ENCODE measurements at places on chromosomes 2 and 18.

DNA sequence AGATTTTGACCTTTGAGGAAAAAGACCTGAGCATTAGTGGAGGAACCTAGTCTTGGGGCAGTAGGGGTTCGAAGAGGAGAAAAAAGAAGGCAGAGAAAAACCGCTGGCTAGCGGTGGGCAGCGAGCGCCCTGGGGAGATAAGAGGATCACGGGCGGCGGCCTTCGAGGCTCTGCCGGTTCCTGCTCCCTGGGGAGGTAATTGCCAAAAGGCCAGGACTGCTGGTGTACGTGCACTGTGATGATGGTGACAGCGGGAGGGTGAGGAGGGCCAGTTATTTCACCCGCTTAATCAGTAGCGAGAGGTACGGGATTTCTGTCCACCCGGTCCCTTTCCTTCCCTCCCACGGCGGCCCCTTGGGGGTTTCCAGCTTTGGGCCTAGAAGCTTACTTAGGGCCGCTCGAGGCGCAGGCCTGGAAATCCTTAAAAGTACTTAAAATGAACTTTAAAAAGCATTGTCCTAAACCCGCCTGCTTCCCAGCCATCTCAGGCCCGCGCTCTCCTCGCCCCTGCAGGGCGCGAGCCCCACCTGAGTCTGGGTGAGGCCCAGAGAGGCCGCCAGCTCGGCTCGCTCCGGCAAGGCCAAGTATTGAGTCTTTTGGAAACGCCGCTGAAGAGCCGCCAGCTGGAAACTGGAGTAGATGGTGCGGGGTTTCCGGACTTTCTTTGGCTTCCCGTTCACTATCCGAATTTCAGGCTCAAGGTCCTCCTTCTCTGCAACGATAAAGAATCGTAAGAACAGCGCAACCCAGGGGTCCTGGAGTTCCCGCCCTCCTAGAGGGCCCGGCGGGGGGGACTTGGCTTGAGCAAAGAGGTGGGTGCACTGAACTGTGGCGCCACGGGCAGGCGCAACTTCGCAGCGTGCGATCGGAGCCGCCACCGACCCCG is 1.5 kb downstream of the DLX2 start:
- no peak for DNase-seq

GRCh38 chr2:148989882-148990493 is 48.5 kb upstream of the LYPD6B start:
- DNase-seq: peak; percentile 37

DNA sequence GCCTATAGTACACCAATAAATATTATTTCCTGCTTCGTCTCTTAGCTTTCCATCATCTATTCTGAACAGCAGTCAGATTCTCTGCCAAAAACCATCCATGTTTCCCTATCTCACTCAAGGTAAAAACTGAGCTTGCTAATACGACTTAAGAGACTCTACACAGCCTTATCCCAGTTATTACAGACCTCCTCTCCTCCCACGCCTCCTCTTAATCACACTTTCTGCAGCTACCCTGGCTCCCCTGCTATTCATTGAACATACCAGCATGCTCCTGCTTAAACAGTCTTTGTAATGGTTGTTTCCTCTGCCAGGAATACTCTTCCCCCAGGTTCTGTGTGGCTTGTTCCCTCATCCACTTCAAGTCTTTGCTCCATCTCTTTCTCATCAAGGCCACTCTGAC is 81.5 kb downstream of the PDE1A start:
- no peak for DNase-seq

DNA sequence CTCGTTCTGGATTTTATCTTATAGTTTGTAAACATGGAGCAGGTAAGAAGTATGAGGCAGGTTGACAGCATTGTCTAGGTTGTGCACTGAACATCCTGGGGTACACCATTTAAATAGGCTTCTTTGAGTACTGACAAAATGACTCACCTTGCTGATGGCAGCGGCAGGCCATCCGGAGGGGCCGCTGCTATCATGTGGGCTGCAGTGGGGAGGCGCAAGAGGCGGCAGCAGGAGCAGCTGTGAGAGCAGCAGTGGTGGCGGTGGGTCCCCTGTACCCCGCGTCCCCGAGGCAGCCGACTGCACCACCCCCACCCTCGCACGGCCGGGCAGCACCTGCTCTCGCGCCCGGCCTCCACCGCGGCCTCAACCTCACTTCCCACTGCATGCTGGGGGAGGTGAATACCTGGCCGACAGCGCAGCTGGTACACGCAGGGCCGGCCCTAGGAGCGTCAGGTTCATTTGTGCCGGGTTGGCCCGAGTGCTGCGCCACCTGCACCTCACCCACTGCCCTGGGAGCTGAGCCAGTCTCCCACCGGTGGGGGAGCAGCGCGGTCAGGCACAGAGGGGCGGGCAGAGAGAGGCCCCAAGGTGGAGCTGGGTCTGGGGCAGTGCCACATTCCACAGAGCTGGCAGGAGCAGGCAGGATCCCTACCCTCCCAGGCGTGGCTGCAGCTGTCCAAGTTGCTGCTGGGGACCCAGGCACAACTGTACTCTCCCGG is 154.5 kb upstream of the RBMS1 start:
- no peak for DNase-seq

- DNase-seq: no peak
Measured at GRCh38 chr2:190110131-190110530, 47.6 kb upstream of the MSTN start.

GRCh38 chr2:98416383-98417159 is 28.1 kb upstream of the INPP4A start:
- DNase-seq: no peak

GRCh38 chr2:237597196-237598145 is 6.9 kb upstream of the RAB17 start:
- no peak for DNase-seq

DNA sequence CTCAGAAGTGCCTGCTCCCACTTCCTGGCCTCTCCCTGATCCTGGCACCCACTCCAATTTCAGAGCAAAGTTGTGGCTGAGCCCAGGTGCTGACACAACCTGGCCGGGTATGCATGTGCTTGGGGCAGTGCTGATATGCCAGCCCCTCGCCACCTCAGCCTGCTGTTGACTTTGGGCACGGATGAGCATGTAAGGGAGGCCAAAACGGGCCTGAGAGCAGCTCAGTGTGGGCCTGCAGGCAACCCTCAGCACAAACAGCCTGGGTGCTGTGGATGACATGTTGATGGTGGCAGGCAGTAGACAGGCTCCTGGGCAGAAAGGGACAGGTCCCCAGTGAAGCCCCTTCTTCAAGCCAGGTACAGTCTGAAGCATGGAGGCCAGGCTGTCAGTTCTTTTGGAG is 553.6 kb upstream of the FSIP2 start:
- no peak for DNase-seq

DNA sequence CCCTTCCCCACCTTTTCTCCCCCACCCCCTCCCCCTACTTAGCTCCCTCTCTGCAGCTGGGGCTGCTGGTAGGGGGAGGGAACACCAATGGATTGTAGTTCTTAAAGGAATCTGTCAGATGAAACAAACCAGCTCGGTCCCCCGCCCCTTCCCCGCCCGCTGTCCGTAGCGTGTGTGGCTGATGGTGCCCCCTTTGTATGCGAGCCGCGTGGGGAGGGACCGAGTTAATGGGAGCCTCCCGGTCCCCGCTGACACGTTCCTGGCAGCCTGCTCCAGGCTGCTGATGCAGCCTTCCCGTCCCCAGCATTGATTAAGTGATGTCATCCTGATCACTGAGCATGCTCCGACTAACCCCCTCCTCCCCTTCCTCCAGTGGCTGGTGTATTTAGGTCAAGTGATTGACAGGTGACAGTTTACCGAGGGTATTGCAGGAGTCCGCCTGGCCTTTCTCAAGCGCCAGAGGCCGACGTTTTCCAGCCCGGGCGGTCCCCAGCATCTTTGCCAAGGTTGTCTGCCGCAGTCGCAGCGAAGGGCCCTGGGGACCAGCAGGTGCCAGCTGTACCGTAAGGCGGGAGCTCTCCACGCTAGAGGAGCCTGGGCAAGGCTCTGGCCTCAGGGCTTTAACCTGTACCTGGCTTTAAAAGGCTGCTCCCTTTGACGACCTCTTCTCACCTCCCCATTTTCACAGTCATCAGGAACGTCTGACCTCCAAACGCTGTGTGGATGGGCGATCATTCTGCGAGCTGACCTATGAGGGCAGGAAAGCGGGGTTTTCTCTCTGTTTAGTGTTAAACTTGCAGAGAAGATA is 1.8 kb downstream of the KIF5C start:
- DNase-seq: no peak

DNA sequence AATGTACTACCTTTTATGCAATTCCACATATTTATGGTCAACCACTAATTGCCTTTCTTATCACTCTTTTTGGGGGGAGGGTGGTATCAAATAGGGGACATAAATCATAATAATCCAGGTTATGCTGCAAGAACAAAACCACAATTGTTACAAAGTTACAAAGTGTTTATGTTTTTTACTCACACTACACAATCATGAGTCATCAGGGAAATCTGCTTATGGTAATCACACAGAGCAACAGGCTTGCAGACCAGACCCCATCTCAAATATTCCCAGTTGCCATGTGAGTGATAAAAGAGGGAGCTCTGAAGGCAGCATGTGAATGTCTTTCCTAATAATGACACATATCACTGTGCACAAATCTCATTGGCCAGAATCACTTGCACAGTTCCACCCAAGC is 304.7 kb upstream of the TMEFF2 start:
- no peak for DNase-seq

DNA sequence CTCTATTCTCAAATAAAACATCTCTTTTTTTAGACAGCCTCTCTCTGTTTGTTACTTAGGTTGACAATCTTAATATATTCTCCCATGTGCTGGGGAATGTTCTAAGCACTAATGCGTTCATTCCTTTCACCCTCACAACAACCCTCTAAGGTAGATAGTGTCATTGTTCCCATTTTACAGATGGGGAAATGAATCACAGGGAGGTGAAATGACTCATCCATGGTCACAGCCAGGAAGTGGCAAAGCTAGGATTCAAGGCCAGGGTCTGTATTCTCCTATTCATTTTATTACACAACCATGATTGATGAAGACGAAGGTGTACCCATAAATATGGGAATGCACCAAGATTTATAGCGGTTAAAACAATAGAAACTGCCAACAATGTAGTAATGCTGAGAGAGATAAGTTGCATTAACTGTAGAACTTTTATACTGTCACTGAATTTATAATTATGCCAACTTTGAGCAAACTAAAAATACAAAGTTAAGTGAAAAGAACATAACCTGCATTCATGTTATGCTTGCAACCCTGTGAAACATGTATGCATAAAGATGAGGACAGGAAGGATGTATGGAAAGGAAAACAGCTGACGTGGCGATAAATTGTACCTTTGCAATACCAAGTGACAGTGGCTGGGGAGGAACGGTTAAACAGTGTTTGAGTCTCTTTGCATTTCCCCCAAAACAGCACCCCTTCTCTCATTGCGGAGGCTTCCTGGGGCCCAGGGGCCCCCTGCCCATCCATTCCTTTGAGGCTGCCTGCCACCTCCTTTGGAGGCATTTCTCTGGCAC is 257.7 kb upstream of the AGAP1 start:
- DNase-seq: no peak

- no peak for DNase-seq
Measured at GRCh38 chr2:188291617-188292347, at the start of gene GULP1. Gene GULP1, plus strand, starts transcription at chr2:188291874. Its CDS starts 185,829 bp downstream, at chr2:188477703.

DNA sequence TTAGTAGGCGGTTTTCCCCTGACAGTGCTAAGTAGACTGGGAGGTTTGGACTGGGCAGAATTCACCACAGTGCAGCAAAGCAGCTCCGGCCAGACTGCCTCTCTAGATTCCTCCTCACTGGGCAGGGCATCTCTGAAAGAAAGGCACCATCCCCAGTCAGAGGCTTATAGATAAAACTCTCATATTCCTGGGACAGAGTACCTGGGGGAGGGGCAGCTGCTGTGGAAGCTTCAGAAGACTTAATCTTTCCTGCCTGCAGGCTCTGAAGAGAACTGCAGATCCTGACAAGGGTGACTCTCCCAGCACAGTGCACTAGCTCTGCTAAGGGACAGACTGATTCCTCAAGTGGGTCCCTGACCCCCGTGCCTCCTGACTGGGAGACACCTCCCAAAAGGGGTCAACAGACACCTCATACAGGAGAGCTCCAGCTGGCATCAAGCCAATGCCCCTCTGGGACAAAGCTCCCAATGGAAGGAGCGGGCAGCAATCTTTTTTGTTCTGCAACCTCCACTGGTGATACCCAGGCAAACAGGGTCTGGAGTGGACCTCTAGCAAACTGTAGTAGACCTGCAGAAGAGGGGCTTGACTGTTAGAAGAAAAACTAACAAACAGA is 266.8 kb upstream of the CRIM1 start:
- DNase-seq: no peak

DNA sequence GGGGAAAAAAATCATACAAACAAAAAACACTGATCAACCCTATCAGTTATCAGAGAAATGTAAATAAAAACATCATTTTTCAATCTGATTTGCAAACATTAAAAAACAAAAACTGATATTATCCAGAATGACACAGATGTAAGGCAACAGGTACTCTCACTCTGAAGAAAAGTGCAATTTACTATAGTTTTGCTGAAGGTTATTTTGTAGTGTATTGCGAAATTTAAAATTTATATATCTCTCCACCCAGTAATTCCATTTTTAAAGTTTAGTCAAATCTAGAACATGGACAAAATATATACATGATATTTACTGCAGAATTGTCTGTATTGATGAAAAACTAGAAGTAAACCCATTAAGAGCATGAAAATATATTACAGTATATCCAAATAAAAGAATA is 79.8 kb downstream of the TRAPPC8 start:
- DNase-seq: no peak

GRCh38 chr2:25650256-25650655 is 23.1 kb downstream of the DTNB start:
- DNase-seq: no peak

GRCh38 chr2:198129609-198130008 is 325.2 kb downstream of the PLCL1 start:
- DNase-seq: no peak

DNA sequence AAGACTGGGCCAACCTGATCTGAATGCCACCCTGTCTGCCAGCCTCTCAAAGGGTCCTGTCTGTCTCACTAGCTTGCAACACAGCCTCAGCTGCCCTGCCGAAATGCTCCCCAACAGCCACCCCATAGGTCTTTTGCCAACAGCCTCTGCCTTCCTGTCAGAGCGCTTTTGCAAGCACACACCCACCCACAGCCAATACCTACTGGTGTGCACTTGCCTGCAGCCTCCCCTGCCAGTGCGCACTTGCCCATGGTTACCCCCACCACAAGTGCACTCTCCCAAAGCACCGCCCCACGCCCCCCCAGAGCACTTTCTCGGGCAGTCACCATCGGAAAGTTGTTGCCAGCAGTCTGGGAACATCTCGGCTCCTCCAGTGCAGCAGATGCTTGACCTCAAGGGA is 48.6 kb downstream of the RTTN start:
- DNase-seq: no peak

DNA sequence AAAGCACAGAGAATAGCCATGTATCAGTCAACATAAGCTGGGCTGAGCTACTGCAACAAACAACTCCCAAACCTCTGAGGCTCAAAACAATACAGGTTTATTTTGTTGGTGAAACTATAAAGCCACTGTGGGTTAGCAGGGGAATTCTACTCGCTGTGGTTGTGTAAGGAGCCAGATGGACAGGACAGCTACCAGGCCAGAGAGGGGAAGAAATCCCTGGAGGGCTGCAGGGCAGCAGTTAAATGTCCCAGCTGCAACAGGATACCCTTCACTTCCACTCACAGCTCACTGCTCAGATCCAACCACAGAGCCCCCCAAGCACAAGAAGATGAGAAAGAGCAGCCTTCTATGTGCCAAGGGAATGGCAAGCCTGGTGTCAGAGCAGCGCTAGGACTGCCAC is 245.9 kb upstream of the RAB6C start:
- no peak for DNase-seq
